ENCODE measurements at places on chromosomes 11 and 22.

DNA sequence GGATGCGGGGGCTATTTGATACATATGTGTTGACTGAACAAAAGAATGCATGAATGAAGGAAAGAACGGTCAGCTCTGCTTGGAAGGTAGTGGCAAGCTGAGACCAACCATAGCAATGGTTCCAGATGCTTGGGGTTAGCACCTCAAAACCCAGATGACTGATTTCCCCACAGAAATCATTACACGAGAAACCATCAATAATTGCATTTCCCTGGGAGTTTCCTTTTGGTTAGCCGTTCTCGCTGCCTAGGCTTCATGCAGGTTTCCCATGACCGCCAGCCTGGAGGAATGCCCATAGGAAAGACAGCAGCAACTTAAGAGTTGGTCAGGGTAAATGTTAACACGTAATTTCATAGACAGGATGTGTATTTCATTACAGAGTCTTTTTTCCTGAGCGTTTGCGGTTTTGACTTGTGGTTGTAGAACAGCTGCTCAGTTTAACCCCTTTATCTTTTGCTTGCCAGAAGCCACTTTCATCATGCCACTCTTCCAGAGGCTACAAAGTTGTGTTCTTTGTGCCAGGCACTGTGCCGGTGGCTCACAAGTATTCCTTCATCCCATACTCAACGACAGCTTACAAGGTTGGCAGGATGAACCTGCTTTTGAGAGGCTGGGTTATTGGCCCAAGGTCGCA lies 2.8 kb downstream of the IL17RA start:
- DNase-seq, result no peak

- no peak for DNase-seq
Measured at GRCh38 chr11:75461151-75461550, 28.1 kb upstream of the KLHL35 start.

- no peak for DNase-seq
Measured at GRCh38 chr11:22510741-22511140, 114.9 kb downstream of the FANCF start.

- DNase-seq, result no peak
Measured at GRCh38 chr11:63874511-63874910, 35.6 kb downstream of the MARK2 start.

GRCh38 chr11:80816966-80817365 lies 1376.1 kb upstream of the TENM4 start:
- no peak for DNase-seq

GRCh38 chr11:108588287-108588686 lies 5.3 kb downstream of the EXPH5 start:
- DNase-seq, result no peak

DNA sequence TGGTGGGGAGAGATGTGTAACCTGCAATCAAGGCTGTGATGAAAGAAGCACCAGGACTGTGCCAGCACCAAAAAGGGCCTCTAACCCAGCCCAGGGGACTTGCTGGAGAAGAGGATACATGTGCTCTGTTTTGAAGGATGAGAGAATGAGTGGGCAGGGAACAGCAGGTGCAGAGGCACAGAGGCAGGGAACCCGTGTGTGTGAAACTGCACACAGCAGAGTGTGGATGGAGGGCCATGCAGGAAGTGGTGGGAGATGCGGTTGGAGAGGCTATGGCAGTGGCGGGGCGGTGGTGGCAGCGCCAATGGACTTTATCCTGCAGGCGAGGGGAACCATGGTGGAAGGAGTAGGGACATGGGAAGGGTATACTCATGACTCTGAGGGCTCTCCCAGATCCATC lies 25.2 kb upstream of the LRRC32 start:
- no peak for DNase-seq

DNA sequence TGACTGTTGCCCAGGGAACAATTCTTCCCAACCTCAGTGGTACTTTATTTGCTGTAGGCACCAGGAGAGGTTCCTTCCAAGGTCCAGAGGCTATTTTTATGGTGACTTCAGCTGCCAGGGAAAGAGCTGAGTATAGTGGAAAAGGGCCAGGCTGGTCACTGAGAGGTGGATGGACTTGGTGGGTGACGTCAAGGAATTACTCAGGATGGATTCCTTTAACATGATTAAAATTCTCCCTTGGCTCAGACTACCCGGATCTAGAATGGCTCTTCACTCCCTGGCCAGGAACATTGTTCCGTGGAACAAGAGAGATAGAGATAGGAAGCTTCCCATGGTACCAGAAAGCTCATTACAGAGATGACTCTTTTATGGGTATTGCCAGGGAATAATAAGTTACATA lies 8.7 kb upstream of the CALCA start:
- DNase-seq, result no peak

DNA sequence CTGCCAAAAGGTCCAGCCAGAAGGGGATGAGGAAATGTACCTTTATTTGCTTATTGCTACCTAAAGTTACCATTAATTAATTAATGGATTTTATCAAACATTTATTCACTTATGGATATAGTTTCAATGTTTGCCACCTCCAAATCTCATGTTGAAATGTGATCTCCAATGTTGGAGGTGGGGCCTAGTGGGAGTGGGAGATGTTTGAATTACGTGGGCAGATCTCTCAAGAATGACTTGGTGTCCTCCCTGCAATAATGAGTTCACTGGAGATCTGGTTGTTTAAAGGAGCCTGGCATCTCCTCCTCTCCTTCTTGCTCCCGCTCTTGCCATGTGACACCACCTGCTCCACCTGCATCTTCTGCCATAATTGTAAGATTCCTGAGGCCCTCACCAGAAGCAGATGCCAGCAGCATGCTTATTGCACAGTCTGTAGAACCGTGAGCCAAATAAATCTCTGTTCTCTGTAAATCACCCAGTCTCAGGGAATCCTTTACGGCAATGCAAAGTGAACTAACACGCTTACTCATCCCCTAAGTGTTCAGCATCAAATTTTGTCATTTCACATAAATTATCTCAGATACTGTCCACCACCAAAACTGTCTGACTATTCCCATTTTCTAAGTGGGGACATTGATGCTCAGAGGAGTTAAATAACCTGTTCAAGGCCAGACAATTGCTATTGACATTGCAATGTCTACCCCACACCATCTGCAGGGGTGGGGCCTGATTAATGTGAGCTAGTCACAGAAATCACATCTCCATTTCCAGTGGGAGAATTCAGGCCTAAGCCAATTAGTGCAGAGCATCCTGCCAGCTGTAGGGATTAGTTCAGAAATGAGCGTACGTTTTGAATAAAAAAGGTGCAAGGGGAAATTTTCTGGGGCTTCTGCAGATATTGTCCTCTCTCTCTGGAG lies 51.6 kb upstream of the SYN3 start:
- no peak for DNase-seq

GRCh38 chr11:16361108-16361865 lies 4.9 kb upstream of the SOX6 start:
- DNase-seq, result no peak

DNA sequence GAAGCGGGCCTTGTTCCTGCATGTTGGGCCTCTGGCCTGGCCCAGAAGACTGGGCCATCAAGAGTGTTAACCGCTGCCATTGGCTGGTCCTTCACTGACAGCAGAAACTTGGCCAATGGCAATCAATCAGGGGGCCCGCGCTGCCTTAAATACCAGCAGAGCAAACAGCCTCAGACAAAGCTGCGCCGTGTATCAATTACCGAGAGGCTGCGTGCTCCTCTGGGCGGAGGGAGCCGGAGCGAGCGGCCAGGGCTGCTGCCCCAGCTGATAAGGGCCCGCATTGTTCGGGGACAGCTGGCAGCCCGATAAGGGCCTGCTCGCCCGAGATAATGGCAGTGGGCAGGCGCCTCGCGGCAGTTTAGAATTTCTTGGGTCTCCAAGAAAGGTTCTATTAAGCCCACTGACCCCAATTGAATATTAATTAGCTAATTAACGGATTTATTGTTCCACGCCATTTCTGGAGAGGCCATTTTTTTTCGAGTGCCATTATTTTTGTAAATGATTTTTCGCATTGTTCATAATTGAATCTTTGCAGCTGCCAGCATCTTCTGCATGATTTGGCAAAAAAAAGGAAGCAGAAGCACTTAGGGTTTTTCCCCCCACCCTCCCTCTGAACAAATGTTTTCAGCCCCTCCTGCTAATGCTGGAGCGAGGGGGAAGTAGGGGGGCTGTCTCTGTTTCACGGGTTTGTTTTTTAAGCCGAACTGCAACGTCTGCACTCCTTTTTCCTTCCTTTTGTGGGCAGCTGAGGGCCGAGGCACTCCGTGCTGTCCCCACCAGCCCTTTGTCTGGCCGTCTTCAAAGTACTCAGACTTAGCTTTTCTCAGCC lies 37.6 kb upstream of the RIC3 start:
- no peak for DNase-seq

- DNase-seq, result no peak
Measured at GRCh38 chr22:50674130-50674500, 1.5 kb downstream of the SHANK3 start.

DNA sequence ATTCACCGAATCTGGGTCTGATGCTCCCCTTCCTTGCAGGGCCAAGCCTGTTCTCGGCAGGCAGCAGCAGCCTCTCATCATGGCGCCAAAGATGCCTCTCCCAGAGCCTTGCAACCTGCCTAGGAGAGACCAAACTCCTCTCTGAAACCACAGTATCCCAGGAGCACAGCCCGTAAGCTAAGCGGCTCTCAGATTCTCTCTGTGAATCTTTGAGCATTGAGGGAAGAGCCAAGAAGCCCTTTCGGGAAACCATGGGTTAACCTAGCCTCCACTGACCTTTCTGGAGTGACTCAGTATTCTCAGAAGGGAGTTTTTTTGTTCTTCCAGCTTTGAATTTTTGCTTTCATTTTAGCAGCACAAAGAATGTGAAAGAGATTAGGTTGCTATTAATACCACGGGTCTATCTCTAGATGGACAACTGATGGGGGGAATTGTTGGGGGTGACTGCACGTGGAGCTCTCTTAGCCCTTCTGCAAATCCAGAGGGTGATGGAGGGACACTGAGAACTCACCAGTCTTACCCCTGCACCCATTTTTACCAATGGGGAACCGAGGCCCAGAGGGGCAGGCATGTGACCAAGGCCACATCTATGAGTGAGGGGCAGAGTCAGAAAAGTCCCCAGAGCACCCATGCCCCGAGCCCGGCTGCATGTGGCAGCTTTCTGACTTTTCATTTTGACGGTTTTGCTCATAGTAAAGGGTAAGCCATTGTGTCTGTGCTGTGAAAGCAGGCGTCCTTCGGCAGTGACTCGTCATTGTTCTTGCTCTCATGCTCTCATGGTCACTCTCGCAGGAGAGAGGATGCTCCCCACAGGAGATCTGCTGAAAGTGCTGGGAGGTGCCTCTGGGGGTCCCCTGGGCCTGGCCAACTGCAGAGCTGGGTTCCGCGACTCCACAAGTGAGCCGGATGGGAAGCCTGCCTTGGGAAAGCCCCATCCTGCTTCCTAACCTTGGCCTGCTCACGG lies 36.0 kb downstream of the IRAG1 start:
- DNase-seq, result no peak

GRCh38 chr11:41659985-41660384 lies 200.5 kb upstream of the LRRC4C start:
- no peak for DNase-seq

DNA sequence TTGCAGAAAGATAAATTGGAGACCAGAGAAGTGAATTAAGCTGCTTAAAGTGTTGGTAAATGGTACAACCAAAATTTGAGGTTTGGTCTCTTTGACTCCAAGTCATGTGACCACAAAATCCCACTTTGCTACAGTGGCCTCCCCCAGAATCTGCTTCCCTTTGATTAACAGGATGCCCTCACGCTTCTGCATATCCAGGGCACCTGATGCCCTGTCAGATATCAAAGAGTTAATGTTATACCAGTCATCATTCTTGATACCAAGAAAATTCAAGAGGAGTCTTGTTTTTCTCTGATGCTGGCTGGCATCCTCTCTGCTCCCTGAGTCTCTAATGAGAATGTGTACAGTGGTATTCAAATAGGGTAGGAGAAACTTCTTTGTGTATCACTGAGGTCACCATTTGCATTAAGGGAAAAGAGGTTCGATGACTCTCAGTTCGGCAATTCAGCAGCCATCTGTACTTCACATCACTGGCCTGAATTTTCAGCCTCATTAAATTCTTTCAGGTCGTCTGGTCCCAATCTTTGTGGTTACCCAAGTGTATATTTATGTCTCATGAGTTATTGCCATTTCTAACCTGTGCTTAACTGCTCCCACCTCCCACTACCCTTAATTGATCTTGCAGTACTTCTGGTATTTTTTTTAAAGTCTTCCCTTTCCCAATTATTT lies 73.9 kb downstream of the BDNF start:
- no peak for DNase-seq

- DNase-seq, result no peak
Measured at GRCh38 chr11:45658292-45658991, 7.0 kb downstream of the CHST1 start.

DNA sequence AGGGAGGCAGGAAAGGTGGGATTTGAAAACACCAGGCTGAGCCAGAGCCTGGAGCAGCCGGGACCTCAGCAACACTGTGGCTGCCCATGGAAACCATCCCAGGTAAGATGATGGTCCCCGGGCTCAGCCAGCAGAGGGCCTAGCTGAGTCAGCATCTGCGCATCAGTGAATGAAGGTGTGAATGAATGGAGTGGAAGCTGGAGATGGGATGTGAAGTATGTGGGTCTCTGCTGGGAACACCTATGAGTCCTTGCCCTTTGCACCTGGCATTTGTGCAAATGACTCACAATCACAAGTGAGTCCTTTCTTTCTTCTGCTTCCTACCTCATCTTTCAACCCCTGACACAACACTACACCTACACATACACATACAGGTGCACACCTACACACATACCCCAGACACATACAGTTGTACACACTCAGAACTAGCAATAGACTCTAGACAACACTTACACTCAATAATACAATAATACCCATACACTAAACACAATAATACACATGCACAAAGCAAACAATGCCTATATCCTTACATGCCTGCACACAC lies 62.8 kb upstream of the PRDM11 start:
- DNase-seq, result no peak

GRCh38 chr11:73269459-73270015 lies 2.6 kb upstream of the P2RY6 start:
- DNase-seq, result no peak

DNA sequence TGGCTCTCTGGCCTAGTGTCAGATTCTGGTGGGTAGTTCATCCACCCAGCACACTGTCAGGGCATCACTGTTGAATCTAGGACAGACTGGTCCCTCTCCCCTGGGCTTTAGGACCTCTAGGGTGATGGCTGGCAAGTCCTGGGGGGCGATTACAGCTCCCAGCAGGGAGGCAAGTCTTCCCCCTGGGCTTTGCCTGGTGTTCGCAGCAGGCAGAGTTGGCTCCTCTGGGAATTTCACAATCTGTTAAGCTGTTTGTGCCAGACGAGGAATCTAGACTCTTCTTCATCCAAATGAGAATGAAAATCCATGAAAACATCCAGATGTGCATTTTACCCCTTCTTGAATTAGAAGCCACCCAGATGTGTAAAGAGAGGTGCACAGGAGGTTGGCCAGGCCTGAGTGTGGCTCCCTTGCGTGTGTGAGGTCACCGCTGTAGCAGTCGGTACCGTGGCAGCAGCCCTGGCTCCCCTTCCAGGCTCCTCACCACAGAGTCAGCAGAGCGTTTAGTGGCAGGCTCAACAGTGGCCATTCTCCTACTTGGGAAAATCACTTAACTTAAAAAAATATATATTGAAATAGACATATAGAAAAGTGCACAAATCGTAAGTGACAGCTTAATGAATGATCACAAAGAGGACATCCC lies 99.9 kb upstream of the TBCEL start:
- no peak for DNase-seq

GRCh38 chr11:69950120-69950519 lies 128.0 kb upstream of the ANO1 start:
- DNase-seq, result no peak
